Naive thymus-derived CD4-positive, alpha-beta T cell (primary cell): ENCODE measurements at places on chromosomes 11 and 22. TPM values are rescaled to one million over a fixed set of nuclear protein-coding genes. Genes with fewer than 3 reads are reported as not detected.

The UCP3 gene
- 3.8 TPM in 2 replicates for total RNA-seq

The SORL1 gene
- 519 TPM for total RNA-seq

The SDHAF2 gene
- 56.6 TPM for total RNA-seq

The SNX32 gene
- 0.81 TPM for total RNA-seq

The BATF2 gene
- 0.39 TPM for total RNA-seq

The UBQLNL gene
- total RNA-seq = 0.54 TPM

The ELFN2 gene
- 0.57 TPM for total RNA-seq

The MCHR1 gene
- not detected for total RNA-seq

DNA sequence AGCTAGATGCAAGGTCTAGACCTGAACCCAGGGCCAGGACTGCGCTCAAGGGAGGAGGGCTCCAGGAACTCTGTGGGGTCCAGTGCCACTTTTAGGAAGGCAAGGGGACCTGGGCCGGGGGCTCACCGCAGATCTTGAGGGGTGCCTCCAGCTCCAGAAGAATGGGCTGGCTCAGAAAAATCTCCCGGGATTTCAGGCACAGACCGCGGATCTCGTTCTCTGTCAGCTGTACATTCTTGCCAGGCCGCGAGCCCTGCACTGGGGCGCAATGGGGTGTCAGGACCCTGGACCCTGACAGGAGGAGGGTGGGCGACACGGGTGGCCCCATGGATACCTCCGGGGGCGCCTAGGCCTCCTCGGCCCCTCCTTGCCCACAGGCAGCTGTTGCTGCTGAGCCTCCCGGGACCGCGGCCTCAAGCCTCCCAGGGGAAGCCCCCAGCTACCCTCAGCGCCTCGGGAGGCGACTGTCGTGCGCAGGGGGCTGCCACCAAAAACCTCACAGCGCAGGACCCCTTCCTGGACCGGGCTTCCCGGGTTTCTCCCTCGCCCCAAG lies 640 bp downstream of the PPP1CA start:
- H3K27me3 ChIP-seq = no peaks in the 10 kb centered on the region
- H3K4me1 ChIP-seq = peaks cover 53% of the 10 kb centered on the region
- H3K36me3 ChIP-seq = peaks cover 14% of the 10 kb centered on the region
- no peak for DNase-seq
- peak overlapping the region; percentile 81 for H3K27ac ChIP-seq
- peak overlapping the region; percentile 79 for H3K4me3 ChIP-seq

DNA sequence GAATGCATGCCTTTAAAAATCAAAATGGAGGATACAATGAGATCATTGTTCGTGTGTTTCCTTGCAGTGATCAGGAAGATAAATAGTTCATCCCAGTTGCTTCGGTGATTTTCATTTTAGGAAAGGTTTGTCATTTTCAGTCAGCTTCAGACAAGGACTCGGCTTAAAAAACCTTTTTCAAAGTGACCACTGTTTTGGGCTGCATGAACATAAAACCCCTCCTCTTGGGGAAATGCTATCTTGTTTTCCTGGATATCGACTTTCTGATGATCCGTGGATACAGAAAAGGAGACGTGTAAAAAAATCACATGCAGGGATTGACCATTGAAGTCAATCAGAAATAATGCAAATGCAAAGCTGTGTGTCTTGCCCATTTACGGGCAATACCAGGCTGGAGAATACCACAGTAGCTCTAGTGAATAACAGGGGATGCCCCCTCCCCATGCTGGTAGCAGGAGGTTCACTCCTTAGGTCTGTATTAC lies 146.8 kb downstream of the MAML2 start:
- H3K4me1 ChIP-seq = peaks cover 25% of the 10 kb centered on the region
- H3K36me3 ChIP-seq = no peaks in the 10 kb centered on the region
- H3K4me3 ChIP-seq = no peak overlapping the region
- H3K27me3 ChIP-seq = no peaks in the 10 kb centered on the region
- no peak for DNase-seq

GRCh38 chr11:12245549-12246016 lies 131.8 kb upstream of the PARVA start:
- H3K27ac ChIP-seq = no peak overlapping the region
- no peak for DNase-seq
- H3K27me3 ChIP-seq = no peaks in the 10 kb centered on the region
- H3K36me3 ChIP-seq = no peaks in the 10 kb centered on the region

DNA sequence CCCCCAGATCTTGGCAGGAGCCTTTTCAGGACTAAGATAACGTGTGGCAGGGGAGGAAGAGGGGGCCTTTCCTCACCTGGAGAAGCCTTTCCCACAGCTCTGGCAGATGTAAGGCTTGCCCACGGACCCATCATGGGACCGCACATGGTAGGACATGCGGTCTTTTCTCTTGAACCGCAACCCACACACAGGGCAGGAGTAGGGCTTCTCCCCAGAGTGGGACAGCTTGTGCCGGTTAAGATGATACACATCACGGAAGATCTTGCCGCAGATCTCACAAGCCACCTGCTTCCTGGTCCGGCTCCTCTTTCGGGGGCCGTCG lies 1.9 kb downstream of the PATZ1 start:
- peak overlapping the region; percentile 74 for H3K27ac ChIP-seq
- H3K4me1 ChIP-seq = peaks cover 26% of the 10 kb centered on the region
- no peaks in the 10 kb centered on the region for H3K27me3 ChIP-seq
- peak overlapping the region; percentile 60 for H3K4me3 ChIP-seq
- H3K36me3 ChIP-seq = peaks cover 8% of the 10 kb centered on the region
- no peak for DNase-seq

DNA sequence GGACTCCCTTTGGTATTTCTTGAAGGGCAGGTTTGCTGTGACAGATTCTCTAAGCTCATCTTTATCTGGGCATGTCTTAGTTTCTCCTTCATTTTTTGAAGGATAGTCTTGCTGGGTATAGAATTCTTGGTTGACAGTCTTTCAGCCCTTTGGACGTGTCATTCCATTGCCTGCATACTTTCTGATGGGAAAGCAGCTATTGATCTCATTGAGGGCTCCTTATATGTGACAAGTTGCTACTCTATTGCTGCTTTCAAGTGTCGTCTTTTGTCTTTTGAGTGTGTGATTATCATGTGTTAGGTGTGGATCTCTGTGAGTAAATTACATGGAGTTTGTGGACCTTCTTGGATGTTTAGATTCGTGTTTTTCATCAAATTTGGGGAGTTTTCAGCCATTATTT lies 21.9 kb downstream of the IGHMBP2 start:
- no peaks in the 10 kb centered on the region for H3K4me1 ChIP-seq
- no peaks in the 10 kb centered on the region for H3K27me3 ChIP-seq
- no peak for DNase-seq
- H3K36me3 ChIP-seq = peaks cover 96% of the 10 kb centered on the region

DNA sequence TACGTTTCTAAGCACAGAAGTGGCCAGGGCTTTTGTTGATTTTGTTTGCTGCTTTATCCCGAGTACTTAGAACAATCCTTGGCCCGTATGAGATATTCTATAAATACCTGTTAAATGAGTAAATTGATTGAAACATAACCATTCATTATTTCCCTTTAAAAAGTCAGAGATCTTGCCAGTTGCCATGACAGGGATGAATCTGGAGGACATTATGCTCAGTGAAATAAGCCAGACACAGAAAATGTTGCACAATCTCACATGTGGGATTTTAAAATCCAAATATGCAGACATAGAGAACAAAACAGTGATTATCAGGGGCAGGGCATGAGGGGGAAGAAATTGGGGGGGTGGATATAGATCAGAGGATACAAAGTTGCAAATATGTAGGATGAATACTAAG lies 1240.1 kb downstream of the LRRC4C start:
- no peak overlapping the region for H3K4me3 ChIP-seq
- H3K27ac ChIP-seq = no peak overlapping the region
- H3K4me1 ChIP-seq = no peaks in the 10 kb centered on the region
- no peak for DNase-seq

- H3K27ac ChIP-seq = peak overlapping the region; percentile 54
- H3K36me3 ChIP-seq = peaks cover 43% of the 10 kb centered on the region
- H3K4me1 ChIP-seq = peaks cover 15% of the 10 kb centered on the region
- no peak overlapping the region for H3K4me3 ChIP-seq
Measured at GRCh38 chr22:38733329-38733723, 22.5 kb downstream of the SUN2 start.

- no peaks in the 10 kb centered on the region for H3K36me3 ChIP-seq
- H3K27ac ChIP-seq = no peak overlapping the region
- H3K4me3 ChIP-seq = no peak overlapping the region
- DNase-seq = no peak
Measured at GRCh38 chr11:80718611-80719291, 1277.9 kb upstream of the TENM4 start.

- H3K4me1 ChIP-seq = no peaks in the 10 kb centered on the region
- DNase-seq = no peak
- H3K36me3 ChIP-seq = peaks cover 15% of the 10 kb centered on the region
- peak overlapping the region; percentile 3 for H3K27ac ChIP-seq
- no peaks in the 10 kb centered on the region for H3K27me3 ChIP-seq
Measured at GRCh38 chr11:65440831-65441499, 18.4 kb downstream of the NEAT1 start.

- H3K27me3 ChIP-seq = no peaks in the 10 kb centered on the region
- no peaks in the 10 kb centered on the region for H3K36me3 ChIP-seq
- no peak overlapping the region for H3K27ac ChIP-seq
- no peaks in the 10 kb centered on the region for H3K4me1 ChIP-seq
Measured at GRCh38 chr11:94728541-94728940, 39.6 kb upstream of the AMOTL1 start.

- H3K36me3 ChIP-seq = no peaks in the 10 kb centered on the region
- H3K27me3 ChIP-seq = no peaks in the 10 kb centered on the region
- DNase-seq = no peak
- H3K4me3 ChIP-seq = no peak overlapping the region
Measured at GRCh38 chr11:84993386-84993785, 633.8 kb downstream of the DLG2 start.

- no peak overlapping the region for H3K27ac ChIP-seq
- no peak overlapping the region for H3K4me3 ChIP-seq
- H3K27me3 ChIP-seq = no peaks in the 10 kb centered on the region
- no peaks in the 10 kb centered on the region for H3K36me3 ChIP-seq
- H3K4me1 ChIP-seq = no peaks in the 10 kb centered on the region
Measured at GRCh38 chr11:117495357-117495756, 167.7 kb downstream of the CEP164 start.

DNA sequence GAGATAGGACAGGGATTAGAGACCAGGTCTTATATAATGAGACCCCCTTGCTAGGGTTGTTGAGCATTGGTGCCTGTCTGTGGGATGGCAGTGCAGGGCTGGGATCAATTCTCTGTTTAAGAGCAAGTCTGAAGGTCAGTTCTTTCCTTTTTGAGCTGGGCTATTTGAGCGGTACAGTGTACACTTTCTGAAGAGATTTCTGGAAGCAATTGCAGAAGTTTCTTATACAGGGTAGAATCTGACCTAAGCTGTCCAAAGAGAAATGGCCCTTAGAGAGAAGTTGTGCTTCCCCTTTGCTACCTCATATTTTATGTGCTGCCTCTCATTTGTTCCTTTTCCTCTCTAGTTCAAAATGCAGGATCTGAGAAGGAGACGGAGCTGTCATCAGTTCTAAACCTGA lies 35.8 kb downstream of the CSTPP1 start:
- H3K27ac ChIP-seq = no peak overlapping the region
- DNase-seq = no peak
- no peaks in the 10 kb centered on the region for H3K36me3 ChIP-seq
- no peaks in the 10 kb centered on the region for H3K4me1 ChIP-seq
- no peak overlapping the region for H3K4me3 ChIP-seq

DNA sequence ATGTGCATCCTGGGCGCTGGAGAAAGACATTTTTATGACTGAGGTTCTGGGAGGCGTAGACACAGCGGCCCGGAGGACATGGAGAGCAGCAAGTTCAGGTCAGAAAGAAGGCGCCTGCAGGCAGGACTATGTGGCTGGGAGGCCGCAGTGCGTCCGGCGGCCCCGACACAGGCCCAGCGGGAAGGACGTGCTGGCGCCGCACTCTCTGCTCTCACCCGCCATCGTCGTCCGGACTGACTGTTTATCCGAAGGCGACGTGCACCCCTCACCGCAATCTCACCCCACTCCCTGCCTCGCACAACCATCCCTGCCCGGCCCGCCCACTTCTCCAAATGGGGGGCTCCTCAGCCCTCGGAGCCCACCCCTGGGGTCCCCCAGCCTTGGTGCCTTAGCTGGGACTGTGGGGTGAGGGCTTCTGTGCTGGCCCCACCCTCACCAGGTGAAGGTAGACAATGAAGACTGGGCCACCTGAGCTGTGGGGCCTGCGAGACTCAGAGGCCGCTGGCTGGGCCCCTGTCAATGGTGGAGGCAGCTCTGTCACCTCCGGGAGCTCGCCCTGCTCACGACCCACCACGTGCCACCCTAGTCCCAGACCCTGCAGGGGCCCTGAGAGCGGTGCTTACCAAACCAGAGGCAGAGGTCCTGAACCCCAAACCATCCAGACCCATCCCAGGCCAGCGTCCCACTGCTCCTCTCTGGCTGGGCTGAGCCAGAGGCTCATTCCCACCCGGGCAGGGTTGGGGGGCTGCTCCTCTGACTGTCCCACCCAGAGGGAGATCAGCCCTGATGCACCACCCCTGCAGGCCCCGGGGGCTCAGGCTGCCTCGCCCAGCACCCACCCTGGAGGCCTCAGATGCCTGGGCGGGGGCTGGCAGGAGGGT lies 16.2 kb upstream of the MUC5B start:
- H3K4me3 ChIP-seq = no peak overlapping the region
- no peak for DNase-seq
- no peak overlapping the region for H3K27ac ChIP-seq
- H3K27me3 ChIP-seq = no peaks in the 10 kb centered on the region
- no peaks in the 10 kb centered on the region for H3K4me1 ChIP-seq

- peaks cover 4% of the 10 kb centered on the region for H3K27me3 ChIP-seq
- no peak overlapping the region for H3K27ac ChIP-seq
- DNase-seq = no peak
Measured at GRCh38 chr11:45590743-45591142, 74.7 kb downstream of the CHST1 start.
